ENCODE measurements at places on chromosomes 3 and 15.

GRCh38 chr3:172705170-172705569, 5.7 kb downstream of the NCEH1 start:
- DNase-seq = no peak

DNA sequence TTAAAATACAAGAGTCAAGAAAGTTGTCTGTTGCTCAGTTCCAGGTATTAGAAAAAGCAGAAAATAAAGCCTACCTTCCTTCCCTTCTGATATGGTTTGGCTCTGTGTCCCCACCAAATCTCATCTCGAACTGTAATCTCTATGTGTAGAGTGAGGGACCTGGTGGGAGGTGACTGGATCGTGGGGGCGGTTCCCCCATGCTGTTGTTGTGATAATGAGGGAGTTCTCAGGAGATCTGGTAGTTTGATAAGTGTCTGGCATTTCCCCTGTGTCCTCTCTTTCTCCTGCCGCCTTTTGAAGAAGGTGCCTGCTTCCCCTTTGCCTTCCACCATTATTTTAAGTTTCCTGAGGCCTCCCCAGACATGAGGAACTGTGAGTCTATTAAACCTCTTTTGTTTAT, 288.8 kb upstream of the LMCD1 start:
- no peak for DNase-seq

- DNase-seq = no peak
Observed at GRCh38 chr3:39638301-39638700, 170.8 kb downstream of the MOBP start.

DNA sequence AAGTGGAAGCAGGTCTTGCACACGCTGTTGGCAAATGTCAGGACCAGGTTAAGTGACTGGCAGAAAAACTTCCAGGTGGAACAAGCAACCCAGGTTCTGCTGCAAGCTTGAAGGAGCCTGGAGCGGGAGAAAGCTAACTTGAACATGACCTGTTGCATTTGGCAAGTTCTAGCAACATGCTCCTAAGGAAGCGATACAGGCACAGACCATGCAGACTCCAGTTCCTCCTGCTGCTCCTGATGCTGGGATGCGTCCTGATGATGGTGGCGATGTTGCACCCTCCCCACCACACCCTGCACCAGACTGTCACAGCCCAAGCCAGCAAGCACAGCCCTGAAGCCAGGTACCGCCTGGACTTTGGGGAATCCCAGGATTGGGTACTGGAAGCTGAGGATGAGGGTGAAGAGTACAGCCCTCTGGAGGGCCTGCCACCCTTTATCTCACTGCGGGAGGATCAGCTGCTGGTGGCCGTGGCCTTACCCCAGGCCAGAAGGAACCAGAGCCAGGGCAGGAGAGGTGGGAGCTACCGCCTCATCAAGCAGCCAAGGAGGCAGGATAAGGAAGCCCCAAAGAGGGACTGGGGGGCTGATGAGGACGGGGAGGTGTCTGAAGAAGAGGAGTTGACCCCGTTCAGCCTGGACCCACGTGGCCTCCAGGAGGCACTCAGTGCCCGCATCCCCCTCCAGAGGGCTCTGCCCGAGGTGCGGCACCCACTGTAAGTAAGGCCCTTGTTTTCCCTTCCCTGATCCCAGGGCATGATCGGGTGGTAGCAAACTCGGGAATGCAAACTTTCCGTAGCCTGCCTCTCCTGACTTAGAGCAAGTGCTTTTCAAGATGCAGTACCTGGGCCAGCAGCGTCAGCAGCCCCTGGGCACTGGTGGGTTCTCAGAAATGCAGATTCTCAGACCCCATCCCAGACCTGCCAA, 759 bp downstream of the GALNT15 start:
- no peak for DNase-seq

- DNase-seq = no peak
Observed at GRCh38 chr15:29800491-29801366, 21.5 kb downstream of the TJP1 start.

- no peak for DNase-seq
Observed at GRCh38 chr3:42820746-42821051, 11.5 kb downstream of the ACKR2 start.

- no peak for DNase-seq
Observed at GRCh38 chr15:83659417-83659812, 5.5 kb downstream of the ADAMTSL3 start.

- DNase-seq = no peak
Observed at GRCh38 chr3:111548092-111548491, 6.1 kb downstream of the CD96 start.

DNA sequence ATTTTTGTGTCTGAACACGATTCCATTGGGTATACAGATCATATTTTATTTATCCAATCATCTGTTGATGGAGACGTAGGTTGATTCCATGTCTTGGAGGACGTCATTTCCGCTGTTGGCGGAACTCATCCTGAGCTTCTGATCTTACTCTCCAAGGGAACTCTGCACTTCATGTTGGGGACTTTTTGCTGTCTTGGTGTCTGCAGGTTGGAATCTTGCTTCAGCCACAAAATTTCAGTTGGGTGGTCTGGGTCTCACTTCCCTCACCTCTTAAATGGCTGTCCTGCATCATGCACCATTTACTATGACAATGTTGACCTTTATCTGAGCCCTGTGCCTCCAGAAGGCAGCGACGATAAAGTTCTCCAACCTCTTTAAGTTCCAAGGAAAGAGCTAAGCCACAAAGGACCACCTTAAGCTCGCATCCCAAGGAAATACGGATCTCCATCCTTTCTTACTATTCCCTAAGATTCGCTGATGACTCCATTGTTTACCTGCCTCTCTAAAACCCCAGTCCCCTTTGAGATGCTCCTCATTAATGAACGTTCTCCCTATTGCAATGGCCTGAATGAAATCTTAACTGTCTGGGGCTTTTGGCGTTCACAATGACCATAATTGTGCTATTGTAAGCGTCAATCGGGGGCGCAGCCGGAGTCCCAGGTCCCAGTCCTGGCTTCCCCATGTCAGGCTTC, 23.1 kb upstream of the RNU6-1 start:
- DNase-seq = no peak

- no peak for DNase-seq
Observed at GRCh38 chr15:67340630-67341029, 86.0 kb downstream of the IQCH start.

GRCh38 chr3:184227481-184227935, 1.9 kb upstream of the VWA5B2 start:
- no peak for DNase-seq

- DNase-seq = peak; percentile 55
Observed at GRCh38 chr3:18812316-18812715, 336.0 kb upstream of the KCNH8 start.

Measured in fibroblast of the conjunctiva (primary cell).